ENCODE measurements at places on chromosomes 2 and 18. TPM values are rescaled to one million over a fixed set of nuclear protein-coding genes. Genes with fewer than 3 reads are reported as not detected.

DNA sequence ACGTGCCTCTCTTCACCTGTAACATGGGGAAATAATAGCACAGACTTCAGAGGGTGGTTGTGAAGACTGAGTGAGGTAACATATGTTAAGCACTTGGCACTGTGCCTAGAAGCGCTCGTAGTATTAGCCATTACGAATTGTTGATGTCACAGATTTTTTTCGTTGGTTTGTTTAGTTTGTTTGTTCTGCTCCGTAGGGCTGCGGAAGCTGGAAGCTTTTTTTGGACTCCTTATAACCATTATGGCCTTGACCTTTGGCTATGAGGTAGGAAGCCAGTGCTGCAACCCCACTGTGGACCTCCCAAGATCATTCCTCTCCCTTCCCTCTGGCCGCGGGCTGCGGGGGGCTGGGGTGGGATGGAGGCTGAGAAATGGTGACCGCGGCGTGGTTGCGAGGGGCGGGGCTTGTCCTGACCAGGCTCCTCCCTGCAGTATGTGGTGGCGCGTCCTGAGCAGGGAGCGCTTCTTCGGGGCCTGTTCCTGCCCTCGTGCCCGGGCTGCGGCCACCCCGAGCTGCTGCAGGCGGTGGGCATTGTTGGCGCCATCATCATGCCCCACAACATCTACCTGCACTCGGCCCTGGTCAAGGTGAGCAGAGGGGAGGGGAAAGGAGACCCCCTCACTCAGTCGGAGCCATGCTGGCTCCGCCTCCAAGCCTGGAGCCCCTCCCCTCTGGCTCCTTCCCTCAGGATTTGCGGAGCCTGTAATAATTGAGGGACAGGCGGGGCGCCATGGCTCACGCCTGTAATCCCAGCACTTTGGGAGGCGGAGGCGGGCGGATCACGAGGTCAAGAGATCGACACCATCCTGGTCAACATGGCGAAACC is 5.5 kb downstream of the SLC11A1 start:
- no peaks in the 10 kb centered on the region for H3K36me3 ChIP-seq
- peak; percentile 30 for DNase-seq
- H3K27ac ChIP-seq = no peak overlapping the region
- H3K27me3 ChIP-seq = no peaks in the 10 kb centered on the region
- peaks cover 7% of the 10 kb centered on the region for H3K4me1 ChIP-seq

TXNDC2 gene
- polyA plus RNA-seq = not detected

CRYGC gene
- not detected for polyA plus RNA-seq

RIT2 gene
- polyA plus RNA-seq = not detected

RNF152 gene
- not detected for polyA plus RNA-seq

DNA sequence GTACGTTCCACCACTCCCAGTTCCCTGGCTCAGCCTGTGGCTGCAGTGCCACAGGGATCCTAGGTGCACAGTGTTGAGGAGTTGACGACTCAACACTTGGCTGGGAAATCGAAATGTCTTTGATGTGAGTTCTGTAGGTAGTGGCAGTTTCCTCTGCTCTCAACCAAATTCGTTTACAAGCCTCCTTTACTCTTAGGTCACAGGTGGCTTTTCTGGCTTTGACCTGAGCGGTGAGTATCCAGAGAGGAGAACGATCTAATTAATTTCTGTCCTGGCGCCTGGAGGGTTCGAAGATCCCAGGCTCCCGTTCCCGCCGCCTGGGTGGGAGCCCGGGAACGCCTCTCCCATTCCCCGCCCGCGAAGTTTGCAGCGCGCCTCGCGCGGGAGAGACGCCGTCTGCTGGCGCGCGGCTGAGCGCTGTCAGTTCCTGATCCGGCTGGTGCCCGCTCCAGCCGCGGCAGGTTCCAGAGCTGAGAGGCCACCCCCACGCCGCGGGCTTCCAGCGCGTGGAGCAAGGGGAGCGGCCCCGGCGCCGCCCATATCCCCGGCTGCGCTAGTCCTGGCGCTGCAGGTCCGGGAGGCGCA is at the start of gene LAMA3:
TSS of gene LAMA3 (plus strand) at position 423 of the 585 bp plus-strand sequence. CDS start 231 bp downstream, outside the sequence.
- peaks cover 16% of the 10 kb centered on the region for H3K27me3 ChIP-seq
- peak; percentile 31 for DNase-seq
- H3K4me1 ChIP-seq = peaks cover 8% of the 10 kb centered on the region
- H3K4me3 ChIP-seq = peak within 1 kb of the TSS; percentile 30

GRCh38 chr2:20313659-20314058 is 37.0 kb downstream of the PUM2 start:
- H3K27me3 ChIP-seq = no peaks in the 10 kb centered on the region
- peaks cover 43% of the 10 kb centered on the region for H3K36me3 ChIP-seq
- no peak overlapping the region for H3K27ac ChIP-seq
- peaks cover 20% of the 10 kb centered on the region for H3K4me1 ChIP-seq
- H3K4me3 ChIP-seq = no peak overlapping the region
- DNase-seq = no peak

GRCh38 chr2:134232868-134233727 is 20.8 kb upstream of the MGAT5 start:
- DNase-seq = peak; percentile 75
- no peaks in the 10 kb centered on the region for H3K36me3 ChIP-seq
- peak overlapping the region; percentile 55 for H3K27ac ChIP-seq

- no peaks in the 10 kb centered on the region for H3K36me3 ChIP-seq
- H3K27ac ChIP-seq = no peak overlapping the region
- H3K27me3 ChIP-seq = peaks cover 8% of the 10 kb centered on the region
These were observed 11.6 kb upstream of the RPE start for GRCh38 chr2:209990838-209991237.

PGAP1 gene
- 1.5 TPM for polyA plus RNA-seq

DYNAP gene
- polyA plus RNA-seq = not detected

VWA3B gene
- not detected for polyA plus RNA-seq

DNA sequence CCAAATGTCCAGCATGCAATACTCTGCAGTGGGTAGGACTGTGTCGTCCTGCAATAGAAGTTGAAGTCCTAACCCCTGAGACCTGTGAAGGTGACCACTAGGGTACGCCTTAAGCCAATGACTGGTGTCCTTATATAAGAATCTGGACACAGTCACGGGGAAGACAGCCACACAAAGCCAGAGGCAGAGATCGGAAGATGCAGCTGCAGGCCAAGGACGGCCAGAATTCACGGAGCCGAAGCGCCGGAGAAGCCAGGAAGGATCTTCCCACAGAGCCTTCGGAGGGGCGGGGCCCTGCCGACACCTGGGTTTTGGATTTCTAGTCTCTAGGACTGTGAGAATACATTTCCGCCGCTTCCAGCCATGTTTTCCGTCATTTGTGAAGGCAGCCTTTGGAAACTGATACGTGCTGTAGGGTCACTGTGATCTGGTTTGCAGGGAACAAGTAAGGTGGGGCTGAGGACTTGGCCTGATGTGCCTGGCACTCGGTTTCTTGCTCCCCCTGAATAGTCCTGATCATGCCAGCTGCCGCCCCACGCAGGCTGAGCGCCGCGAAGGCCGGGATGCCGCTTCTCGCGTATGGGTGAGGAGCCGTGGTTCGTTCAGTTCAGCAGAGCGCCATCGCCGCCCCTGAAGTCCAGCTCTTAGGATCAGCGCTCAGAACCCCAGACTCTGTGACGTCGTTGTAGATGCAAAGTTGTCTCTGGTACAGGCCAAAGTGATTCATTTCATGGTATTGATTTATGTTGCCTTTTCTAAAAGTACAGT is 38.7 kb downstream of the PTGR3 start:
- no peaks in the 10 kb centered on the region for H3K4me1 ChIP-seq
- no peaks in the 10 kb centered on the region for H3K27me3 ChIP-seq
- H3K36me3 ChIP-seq = no peaks in the 10 kb centered on the region
- no peak overlapping the region for H3K4me3 ChIP-seq

- no peak overlapping the region for H3K4me3 ChIP-seq
- no peak for DNase-seq
- no peak overlapping the region for H3K27ac ChIP-seq
These were observed 32.5 kb upstream of the RMDN2 start for GRCh38 chr2:37892436-37893114.

GRCh38 chr2:54855434-54855833 is 132.0 kb downstream of the EML6 start:
- no peak for DNase-seq
- no peak overlapping the region for H3K27ac ChIP-seq
- H3K4me3 ChIP-seq = no peak overlapping the region
- no peaks in the 10 kb centered on the region for H3K27me3 ChIP-seq

GRCh38 chr2:214311931-214312749 is 98.7 kb upstream of the VWC2L start:
- H3K4me3 ChIP-seq = no peak overlapping the region
- no peak overlapping the region for H3K27ac ChIP-seq
- DNase-seq = no peak

DNA sequence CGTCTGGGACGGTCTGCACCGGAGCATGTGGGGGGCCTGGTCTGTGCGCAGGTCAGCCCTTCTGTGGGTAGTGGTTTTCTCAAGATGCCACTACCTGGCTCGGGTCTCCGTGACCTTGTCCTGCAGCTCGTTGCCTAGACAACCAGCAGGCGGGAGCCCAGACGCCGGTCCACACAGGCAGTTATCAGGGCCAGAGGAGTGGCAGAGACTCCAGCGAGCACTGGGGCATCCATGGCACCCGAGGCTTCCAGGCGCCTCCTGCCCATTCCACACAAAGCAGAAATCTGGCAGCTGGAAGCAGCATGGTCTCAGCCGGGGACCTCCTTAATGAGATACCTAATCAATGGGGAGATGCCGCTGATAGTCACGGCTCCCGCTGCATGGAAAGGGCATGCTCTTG is 156.1 kb downstream of the FAM210A start:
- DNase-seq = no peak
- H3K4me1 ChIP-seq = peaks cover 25% of the 10 kb centered on the region
- H3K27me3 ChIP-seq = no peaks in the 10 kb centered on the region
- no peak overlapping the region for H3K4me3 ChIP-seq
- H3K27ac ChIP-seq = no peak overlapping the region

LIMS2 gene
- 15.9 TPM for polyA plus RNA-seq

MOB4 gene
- polyA plus RNA-seq = 30.0 TPM

VAMP8 gene
- polyA plus RNA-seq = 612 TPM

DNA sequence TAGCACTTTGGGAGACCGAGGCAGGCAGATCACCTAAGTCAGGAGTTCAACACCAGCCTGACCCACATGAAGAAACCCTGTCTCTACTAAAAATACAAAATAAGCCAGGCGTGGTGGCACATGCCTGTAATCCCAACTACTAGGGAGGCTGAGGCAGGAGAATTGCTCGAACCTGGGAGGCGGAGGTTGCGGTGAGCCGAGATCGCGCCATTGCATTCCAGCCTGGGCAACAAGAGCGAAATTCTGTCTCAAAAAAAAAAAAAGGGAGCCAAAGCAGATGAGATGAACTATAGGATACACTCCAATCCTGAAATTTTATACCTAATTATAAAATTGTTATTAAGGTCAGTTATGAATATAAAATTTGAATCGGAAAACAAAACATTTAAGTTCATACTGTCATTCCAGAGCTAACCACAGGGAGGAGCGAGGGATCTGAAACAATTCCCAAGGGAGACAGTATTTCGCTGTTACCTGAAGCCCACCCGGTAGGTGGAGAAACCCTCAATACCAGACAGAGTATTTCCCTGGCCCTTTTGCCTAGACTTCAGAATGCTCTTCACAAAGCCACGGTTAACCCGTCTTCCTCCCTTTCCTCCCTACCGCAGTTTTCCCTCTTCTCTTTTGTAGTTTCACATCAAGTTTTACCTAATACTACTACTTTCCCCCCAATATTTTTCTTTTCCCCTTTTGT is 1.4 kb downstream of the PPM1G start:
- no peaks in the 10 kb centered on the region for H3K36me3 ChIP-seq
- peak overlapping the region; percentile 92 for H3K4me3 ChIP-seq
- H3K27me3 ChIP-seq = no peaks in the 10 kb centered on the region
- H3K27ac ChIP-seq = peak overlapping the region; percentile 85
- no peak for DNase-seq

ONECUT2 gene
- polyA plus RNA-seq = not detected

- no peaks in the 10 kb centered on the region for H3K4me1 ChIP-seq
- no peaks in the 10 kb centered on the region for H3K36me3 ChIP-seq
- no peak overlapping the region for H3K4me3 ChIP-seq
- no peaks in the 10 kb centered on the region for H3K27me3 ChIP-seq
- H3K27ac ChIP-seq = no peak overlapping the region
These were observed 20.7 kb upstream of the CNRIP1 start for GRCh38 chr2:68340226-68341061.

M1AP gene
- not detected for polyA plus RNA-seq

ITGA4 gene
- polyA plus RNA-seq = 256 TPM

GRCh38 chr2:233146194-233146593 is 86.1 kb downstream of the INPP5D start:
- peaks cover 19% of the 10 kb centered on the region for H3K4me1 ChIP-seq
- no peak overlapping the region for H3K4me3 ChIP-seq
- H3K27ac ChIP-seq = no peak overlapping the region
- no peaks in the 10 kb centered on the region for H3K27me3 ChIP-seq
- peaks cover 70% of the 10 kb centered on the region for H3K36me3 ChIP-seq
- DNase-seq = no peak

- no peak overlapping the region for H3K4me3 ChIP-seq
- no peaks in the 10 kb centered on the region for H3K27me3 ChIP-seq
- DNase-seq = no peak
- no peak overlapping the region for H3K27ac ChIP-seq
- no peaks in the 10 kb centered on the region for H3K4me1 ChIP-seq
These were observed 172.0 kb downstream of the SLC4A10 start for GRCh38 chr2:161796192-161796591.

GRCh38 chr2:48197618-48198017 is 291.3 kb upstream of the FBXO11 start:
- no peak for DNase-seq
- H3K27me3 ChIP-seq = no peaks in the 10 kb centered on the region
- H3K4me3 ChIP-seq = no peak overlapping the region
- no peaks in the 10 kb centered on the region for H3K36me3 ChIP-seq
- no peaks in the 10 kb centered on the region for H3K4me1 ChIP-seq
- no peak overlapping the region for H3K27ac ChIP-seq

DNA sequence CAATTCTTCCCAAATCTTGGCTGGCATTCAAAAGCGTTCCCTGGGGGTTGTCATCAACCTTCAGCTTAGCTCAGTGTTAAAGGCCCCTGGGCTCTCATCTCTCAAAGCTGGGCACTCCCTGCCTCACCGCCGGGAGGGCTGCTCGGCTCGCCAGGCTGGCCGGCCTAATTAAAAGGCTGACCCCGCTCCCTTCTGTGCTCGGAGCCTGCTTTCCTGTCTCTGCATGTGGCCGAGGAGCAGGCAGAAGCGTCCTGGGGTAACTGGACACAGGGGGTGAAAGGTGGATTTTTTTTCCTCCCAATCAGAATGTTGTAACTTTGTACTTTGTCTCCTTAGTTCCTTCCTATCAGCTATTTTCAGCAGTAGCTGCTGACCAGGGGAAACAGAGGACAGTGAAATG is 231.1 kb downstream of the GBX2 start:
- no peak for DNase-seq
- H3K4me1 ChIP-seq = no peaks in the 10 kb centered on the region
- no peaks in the 10 kb centered on the region for H3K27me3 ChIP-seq
- no peaks in the 10 kb centered on the region for H3K36me3 ChIP-seq

- H3K27me3 ChIP-seq = no peaks in the 10 kb centered on the region
- H3K36me3 ChIP-seq = no peaks in the 10 kb centered on the region
- no peak for DNase-seq
- H3K27ac ChIP-seq = no peak overlapping the region
- H3K4me1 ChIP-seq = no peaks in the 10 kb centered on the region
These were observed 46.2 kb downstream of the MEIS1 start for GRCh38 chr2:66481100-66481549.

- no peaks in the 10 kb centered on the region for H3K27me3 ChIP-seq
- DNase-seq = no peak
- no peak overlapping the region for H3K4me3 ChIP-seq
- H3K4me1 ChIP-seq = no peaks in the 10 kb centered on the region
- no peak overlapping the region for H3K27ac ChIP-seq
These were observed 40.8 kb upstream of the SPAG16 start for GRCh38 chr2:213243189-213244044.

GRCh38 chr2:98502556-98503335 is 58.1 kb downstream of the INPP4A start:
- no peaks in the 10 kb centered on the region for H3K27me3 ChIP-seq
- no peak overlapping the region for H3K27ac ChIP-seq
- H3K4me3 ChIP-seq = no peak overlapping the region
- DNase-seq = no peak
- H3K4me1 ChIP-seq = peaks cover 90% of the 10 kb centered on the region

Data from CD4-positive, alpha-beta memory T cell (primary cell).